Astrocyte of the spinal cord (primary cell): ENCODE measurements at places on chromosomes 5 and 9.

DNA sequence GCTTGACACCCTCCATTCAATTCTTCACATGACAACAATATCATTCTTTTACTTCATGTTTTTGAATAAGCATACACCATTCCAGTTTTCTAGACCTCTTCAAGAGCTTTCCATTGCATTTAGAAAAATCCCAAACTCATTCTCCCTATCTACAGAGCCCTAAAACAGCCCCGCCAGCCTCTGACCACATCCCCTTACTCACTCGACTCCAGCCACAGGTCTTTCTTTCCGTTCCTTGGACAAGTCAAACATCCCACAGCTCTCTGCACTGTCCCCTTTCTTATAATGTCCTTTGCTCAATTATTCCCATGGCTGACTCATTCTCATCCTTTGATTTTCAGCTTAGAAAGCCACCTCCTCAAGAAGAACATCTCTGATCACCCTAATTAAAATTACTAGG lies 38.2 kb downstream of the TTC39B start:
- DNase-seq: no peak

GRCh38 chr9:15306068-15306756 lies 804 bp downstream of the TTC39B start:
- DNase-seq: peak; percentile 55

GRCh38 chr9:128528445-128529160 lies 23.8 kb upstream of the SPTAN1 start:
- DNase-seq: no peak

DNA sequence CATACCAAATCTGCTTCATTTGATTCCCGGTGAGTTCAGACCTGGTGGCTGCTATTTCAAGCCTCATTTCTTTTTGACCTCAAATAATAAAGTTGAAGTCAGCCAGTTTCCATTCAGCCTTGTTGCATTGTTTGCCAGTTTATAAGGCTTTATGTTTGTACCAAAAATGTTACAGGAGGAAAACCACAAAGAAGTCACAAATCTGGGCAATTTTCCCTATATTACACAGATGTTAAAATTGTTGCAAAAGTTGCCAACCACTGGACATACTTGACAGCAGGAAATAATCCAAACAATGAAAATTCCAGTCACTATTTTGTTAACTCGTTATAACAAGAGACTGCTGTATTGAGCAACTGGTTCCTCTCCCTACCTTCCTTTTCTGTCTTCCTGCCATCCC lies 1325.0 kb upstream of the DMAC1 start:
- DNase-seq: peak; percentile 26

- DNase-seq: no peak
Measured at GRCh38 chr9:133970581-133971058, 21.5 kb downstream of the VAV2 start.

- no peak for DNase-seq
Measured at GRCh38 chr5:18778225-18778624, 1144.0 kb downstream of the TAF11L14 start.

GRCh38 chr5:135011355-135012032 lies 22.5 kb downstream of the PITX1 start:
- no peak for DNase-seq

DNA sequence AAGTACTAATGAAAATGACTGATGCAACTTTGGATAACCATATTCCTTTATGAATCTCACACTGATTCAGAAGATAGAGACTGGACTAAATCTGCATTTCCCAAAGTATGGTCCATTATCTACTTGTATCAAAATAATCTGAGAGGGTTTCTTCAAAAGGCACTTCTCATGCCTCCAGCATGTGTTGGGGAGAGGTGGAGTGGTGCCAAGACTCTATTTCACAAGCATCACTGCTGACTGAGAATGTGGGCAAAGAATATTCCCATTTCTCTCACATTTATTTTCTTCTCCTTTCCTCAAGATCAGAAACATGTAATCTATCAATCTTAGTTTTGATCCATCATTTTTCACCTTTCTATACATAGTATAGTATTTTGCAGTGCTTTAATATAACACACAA lies 135.4 kb downstream of the GABRB2 start:
- no peak for DNase-seq
